ENCODE measurements at places on chromosomes 5 and 9.

GRCh38 chr5:136094189-136094912 is 38.3 kb upstream of the SMAD5 start:
- DNase-seq = no peak

- no peak for DNase-seq
These were observed 48.3 kb upstream of the RNF130 start for GRCh38 chr5:180119903-180120236.

GRCh38 chr9:16236882-16237281 is 633.6 kb downstream of the BNC2 start:
- DNase-seq = no peak

- DNase-seq = no peak
These were observed 3.1 kb downstream of the KIF2A start for GRCh38 chr5:62309107-62309506.

DNA sequence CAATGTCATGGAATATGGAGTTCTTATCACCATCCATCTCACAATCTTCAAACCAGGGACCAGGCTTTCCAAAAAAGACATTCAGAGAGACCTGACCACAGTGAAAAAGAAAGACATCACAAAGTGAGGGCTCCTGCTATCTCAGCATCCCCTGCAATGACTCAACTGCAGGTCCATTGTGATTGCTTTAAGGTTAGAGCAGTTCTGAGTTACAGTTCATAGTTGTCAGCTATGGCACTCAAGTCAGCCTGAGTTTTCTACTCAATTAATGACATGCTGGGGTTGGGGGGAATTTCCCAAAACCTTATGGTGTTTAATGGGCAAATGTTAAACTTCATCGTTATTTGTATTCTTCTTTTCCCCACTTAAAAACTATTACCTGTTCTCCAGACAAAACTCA is 58.9 kb downstream of the CEMIP2 start:
- no peak for DNase-seq

- DNase-seq = no peak
These were observed 49.7 kb downstream of the PLPP1 start for GRCh38 chr5:55485073-55485472.

DNA sequence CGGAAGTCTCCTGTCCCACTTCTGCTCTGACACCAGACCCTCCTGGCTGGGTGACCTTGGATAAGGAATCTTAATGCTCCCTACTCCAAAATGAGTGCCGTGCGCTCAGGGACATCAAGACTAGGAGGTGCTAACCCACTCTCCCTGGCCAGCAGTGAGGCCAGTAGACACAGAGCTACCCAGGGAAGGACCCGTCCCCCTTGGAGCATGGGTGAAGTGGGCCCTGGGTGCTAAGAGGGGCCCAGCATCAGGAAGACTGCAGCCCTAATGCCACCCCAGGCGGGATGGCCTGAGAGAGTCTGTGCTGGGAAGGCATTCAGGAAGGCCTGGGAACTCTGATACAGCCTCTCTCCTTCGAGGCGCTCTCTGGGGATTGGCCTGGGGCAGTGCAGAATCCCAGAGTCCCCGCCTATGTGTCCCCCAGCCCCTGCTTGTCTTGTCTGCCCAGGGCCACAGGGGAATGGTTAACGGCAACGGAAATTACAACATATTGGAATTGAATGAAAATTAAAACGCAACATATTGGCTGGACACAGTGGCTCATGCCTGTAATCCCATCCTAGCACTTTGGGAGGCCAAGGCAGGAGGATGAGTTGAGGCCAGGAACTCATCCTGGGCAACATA is 29.7 kb upstream of the RNU6ATAC start:
- no peak for DNase-seq

DNA sequence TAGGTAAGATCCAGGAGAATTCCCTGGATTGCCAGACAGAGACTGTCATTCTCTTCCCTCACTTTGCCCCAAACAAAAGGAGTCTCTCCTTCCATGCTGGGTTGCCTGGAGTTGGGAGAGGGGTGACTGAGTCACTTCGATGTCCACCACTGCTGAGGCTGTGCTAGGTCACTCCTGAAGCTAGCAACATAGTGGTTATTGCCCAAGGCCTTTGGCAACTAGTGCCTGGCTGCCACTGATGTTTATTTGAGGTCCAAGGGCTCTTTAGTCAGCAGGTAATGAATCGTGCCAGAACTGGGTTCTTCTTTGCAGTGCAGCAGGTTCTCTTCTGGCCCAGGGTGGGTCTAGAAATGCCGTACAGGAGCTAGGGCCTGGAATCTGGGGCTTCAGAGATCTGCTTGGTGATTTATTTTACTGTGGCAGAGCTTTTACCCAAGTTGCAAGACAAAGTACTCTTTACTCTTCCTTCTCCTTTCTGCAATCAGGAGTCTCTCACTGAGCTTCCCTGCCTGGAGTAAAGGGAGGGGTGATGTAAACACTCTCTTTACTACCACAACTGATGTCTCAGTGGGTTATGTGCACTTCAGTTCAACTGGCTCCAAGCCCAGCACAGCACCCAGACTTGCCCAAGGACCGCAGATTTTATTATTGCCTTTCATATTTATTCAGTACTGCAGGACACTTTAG is 155.7 kb upstream of the SH3GL2 start:
- DNase-seq = no peak

DNA sequence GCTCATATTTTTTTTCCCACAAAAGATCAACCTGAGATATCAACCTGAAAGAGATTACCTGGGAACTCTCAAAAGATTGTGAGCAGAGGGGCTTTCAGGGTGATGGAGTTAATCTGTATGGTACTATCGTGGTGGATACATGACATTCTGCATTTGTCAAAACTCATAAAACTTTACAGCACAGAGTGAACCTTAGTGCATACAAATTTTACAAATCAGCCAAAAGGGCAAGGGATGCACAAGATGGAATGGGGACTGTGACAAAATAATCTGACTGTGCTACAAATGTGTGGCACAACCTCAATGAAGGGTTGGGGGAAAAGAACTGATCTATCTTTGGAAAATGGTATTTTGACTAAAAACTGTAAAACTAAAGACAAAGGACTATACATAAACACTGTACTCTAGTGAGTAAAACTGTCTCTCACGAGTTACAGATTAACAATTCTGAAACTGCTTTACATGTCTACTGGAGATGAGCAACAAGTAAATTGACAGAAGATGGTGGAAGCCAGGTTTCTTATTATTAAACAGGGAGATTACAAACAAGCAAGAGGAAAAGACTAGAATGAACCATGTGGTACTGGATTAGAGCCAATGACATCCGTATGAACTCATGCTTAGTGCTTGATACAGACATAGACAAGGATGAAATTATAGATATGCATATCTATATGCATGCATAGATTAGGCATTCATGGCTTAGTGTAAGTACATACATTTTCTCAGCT is 24.8 kb upstream of the RLN1 start:
- DNase-seq = no peak

DNA sequence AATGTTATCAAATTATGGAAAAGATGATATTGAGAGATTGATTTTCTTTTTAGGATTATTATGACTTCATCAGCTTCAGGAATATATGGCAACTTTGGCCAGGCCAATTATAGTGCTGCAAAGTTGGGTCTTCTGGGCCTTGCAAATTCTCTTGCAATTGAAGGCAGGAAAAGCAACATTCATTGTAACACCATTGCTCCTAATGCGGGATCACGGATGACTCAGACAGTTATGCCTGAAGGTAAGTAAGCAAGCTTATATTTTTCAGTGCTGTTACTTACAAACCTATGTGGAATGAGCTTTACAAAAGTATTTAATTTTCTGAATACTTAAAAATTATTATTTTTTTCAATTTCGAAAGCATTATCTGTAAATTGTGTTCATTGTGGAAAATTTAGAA is 26.5 kb downstream of the HSD17B4 start:
- DNase-seq = no peak

- no peak for DNase-seq
These were observed 4.5 kb downstream of the CORO2A start for GRCh38 chr9:98187926-98188325.

DNA sequence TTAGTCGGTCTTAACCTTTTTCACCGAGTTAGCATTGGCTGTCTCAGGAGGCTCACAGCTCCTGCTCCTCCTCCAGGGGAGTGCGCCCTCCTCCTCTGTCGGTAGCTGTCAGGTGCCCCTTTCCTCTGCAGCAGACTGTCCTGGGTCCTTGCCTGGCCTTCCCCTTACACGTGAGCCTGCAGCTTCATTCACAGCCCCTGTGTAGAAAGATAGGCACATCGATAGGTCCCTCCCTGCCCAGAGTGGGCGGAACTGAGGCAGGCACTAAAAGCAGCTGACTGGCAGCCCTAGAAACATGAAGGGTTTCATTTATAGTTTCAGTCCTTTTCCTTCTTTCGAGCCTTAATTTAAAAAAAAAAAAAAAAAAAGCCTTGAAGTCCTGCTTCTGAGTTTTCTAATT is 17.2 kb downstream of the TENT4A start:
- no peak for DNase-seq

DNA sequence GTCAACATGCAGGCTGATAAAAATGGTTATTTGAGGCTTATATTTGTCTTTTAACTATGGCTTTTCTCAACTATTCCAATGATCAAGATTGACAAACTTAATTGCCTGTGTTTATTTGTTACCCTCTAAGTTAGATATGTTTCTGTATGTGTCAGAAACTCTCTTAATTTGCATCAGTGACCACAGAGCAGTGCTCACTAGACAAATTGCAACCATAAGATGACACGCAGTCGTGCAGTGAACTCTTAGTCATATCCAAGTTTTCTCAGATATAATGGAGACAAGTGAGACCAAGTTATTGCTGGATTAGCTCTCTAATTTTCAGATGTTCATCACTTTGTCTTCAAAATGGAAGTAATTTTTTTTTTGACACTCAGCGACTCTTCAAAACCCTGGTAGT is 342.2 kb upstream of the RFX3 start:
- no peak for DNase-seq

- no peak for DNase-seq
These were observed 1093.6 kb downstream of the CDH9 start for GRCh38 chr5:25944786-25945185.

DNA sequence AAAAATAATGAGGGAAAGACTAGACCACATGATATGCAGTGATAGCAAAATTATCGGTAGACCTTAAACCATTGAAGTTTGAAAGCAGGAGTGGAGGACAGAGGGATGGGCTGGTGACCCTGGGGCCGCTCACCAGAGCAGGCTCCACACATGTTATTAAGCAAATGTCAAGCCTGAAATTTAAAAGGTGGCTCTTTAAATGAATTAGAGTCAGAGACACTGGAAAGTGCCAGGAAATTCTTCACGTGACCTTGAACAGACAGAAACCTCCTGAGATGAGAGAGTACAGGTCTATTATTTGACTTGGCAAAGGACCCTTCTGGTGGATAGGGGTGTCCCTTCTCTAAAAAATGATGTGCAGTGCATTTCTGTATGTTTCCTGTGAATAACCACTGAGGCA is 111.0 kb upstream of the CPEB4 start:
- no peak for DNase-seq

GRCh38 chr5:82348784-82349425 is 70.8 kb upstream of the RPS23 start:
- no peak for DNase-seq

DNA sequence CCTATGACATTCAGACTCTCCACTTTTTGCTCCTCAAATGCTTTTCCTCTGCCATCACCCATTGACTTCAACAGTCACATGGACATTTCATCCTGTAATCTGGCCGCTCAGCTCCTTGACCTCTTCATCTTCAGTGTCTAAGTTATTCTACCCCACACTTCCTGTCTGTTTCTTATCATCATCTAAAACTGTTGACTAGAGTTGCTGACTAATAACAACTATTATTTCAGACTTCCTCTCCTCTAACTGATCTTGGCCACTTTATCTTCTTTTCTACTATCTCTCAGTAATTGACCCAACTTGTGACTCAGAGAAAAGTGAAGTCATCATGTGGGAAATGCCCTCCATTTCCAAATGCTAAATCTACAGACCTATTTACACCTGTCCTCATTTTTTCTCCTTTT is 254.7 kb upstream of the TRPC7 start:
- no peak for DNase-seq

DNA sequence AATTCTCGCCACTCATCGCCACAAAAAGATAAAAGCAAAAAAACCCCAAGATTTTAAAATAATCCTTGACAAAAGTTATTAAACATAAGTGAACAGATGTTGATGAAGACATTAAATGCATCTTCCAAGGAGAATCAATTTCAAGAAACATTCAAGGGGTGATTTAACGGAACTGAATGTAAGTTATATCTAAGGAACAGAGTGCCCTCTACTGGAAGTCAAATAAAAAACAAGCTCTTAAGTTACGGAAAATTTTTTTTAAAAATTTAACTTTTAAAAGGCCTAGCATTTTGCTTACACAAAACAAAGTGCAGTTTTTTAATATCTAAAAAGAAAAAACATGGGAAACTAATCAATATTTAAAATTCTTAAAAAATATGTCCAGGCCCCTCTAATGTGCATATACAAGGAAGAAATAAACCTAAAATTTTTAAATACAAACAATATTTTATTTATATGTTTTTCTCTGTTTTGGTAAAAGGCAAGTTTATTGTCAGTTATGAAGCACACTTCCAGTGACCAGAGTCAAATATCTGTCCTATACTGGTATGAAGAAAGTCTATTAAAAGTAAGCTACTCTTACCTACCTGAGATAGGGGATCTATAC is 28.0 kb downstream of the TEX10 start:
- DNase-seq = no peak

- peak; percentile 28 for DNase-seq
These were observed 270.1 kb downstream of the HSPA4 start for GRCh38 chr5:133321833-133322420.

DNA sequence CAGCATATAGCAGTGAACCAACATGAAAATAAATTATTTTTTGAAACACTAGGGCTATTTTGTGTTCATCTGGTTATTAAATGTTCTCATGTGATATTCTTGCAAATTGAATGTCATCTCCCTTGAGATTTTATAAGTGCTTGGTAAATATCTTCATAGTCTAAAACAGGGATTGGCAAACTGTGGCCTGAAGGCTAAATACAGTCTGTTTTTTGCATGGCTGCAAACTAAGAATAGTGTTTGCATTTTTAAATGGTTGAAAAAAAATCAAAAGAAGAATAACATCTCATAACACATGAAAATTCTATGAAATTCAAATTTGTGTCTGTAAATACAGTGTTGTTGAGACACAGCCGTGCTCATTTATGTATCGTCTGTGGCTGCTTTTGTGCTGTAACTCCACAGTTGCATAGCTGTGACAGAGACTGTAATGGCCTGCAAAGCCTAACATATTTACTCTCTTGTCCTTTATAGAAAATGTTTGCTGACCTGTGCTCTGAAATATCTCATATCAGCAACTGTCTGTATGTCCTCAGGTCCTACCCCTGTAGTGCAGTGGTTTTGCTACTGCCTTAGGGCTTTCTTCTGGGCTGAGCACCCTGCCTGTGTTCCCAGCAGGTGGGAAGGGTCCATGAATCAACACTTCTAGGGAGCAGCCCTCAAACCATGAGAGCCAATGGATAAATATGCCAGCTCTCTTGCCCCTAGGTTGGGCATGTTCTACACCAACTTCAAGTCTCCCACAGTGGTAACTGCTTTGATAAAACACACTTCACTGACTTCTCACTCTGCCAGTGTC is 41.7 kb upstream of the ARRDC3 start:
- no peak for DNase-seq

Measured in activated T-cell treated with anti-CD3 and anti-CD28 coated beads for 24 hours (primary cell).